ENCODE measurements at places on chromosomes 4 and X. TPM values are rescaled to one million over a fixed set of nuclear protein-coding genes. Genes with fewer than 3 reads are reported as not detected.

DNA sequence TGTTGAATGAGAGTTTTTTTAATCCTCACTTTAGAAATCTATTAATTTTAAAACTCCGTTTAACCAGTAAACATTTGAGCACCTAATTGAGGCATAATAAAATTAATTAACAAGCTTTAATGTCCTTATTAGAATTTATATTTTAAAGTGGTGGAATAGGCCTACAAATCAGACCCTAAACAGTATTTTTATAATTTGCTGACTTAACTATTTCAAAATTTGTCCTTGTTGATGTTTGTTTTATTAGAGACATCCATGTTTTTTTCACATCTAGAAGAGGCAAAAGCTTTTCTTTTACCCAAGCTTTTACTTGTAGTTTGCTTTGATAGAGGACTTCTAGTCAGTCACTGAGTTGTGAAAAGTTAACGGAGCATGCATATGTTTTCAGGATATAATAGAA is 3.8 kb downstream of the SAP30 start:
- H3K36me3 ChIP-seq = peaks cover 16% of the 10 kb centered on the region
- no peaks in the 10 kb centered on the region for H3K27me3 ChIP-seq
- DNase-seq = no peak
- H3K27ac ChIP-seq = no peak overlapping the region
- no peak overlapping the region for H3K4me3 ChIP-seq

MXD4 gene
- total RNA-seq = 11.7 TPM

HMX1 gene
- not detected for total RNA-seq

- peaks cover 4% of the 10 kb centered on the region for H3K4me1 ChIP-seq
- H3K27me3 ChIP-seq = no peaks in the 10 kb centered on the region
- no peak for DNase-seq
- no peak overlapping the region for H3K4me3 ChIP-seq
- no peak overlapping the region for H3K27ac ChIP-seq
- H3K36me3 ChIP-seq = no peaks in the 10 kb centered on the region
These were observed 62.8 kb downstream of the PPP3CA start for GRCh38 chr4:101284546-101284945.

DNA sequence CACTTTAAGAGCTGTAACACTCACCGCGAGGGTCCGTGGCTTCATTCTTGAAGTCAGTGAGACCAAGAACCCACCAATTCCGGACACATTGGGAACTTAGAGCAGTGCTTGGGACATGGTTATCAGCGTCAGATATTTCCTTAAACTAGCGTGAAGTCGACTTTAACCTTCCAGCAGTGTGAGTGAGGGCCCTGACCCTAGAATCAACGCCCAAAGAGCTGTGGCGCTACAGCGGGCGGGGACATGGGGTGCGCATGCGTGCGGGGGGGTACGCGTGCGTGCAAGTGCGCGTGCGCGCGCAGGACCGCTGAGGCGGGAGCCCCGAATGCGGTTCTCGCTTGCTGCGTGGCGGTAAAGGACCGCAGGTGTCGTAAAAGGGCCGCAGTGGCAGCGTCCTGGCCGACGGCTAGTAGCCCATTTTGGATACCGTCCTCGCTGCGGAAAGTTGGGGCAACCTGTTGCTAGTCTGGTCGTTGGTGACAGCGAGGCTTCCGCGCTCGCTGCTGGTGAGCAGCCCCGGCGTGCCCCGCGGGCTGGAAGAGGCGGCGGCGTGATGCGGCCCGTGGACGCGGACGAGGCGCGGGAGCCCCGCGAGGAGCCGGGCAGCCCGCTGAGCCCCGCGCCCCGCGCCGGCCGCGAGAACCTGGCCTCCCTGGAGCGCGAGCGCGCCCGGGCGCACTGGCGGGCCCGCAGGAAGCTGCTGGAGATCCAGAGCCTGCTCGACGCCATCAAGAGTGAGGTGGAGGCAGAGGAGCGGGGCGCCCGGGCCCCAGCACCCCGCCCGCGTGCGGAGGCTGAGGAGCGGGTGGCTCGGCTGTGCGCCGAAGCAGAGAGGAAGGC is 19.8 kb upstream of the S100P start:
- H3K4me1 ChIP-seq = peaks cover 30% of the 10 kb centered on the region
- peak overlapping the region; percentile 75 for H3K4me3 ChIP-seq
- peaks cover 4% of the 10 kb centered on the region for H3K36me3 ChIP-seq
- no peaks in the 10 kb centered on the region for H3K27me3 ChIP-seq

GRCh38 chr4:71025654-71026053 is 32.2 kb downstream of the DCK start:
- H3K4me3 ChIP-seq = no peak overlapping the region
- H3K36me3 ChIP-seq = peaks cover 37% of the 10 kb centered on the region
- peaks cover 6% of the 10 kb centered on the region for H3K4me1 ChIP-seq
- no peaks in the 10 kb centered on the region for H3K27me3 ChIP-seq
- DNase-seq = no peak
- no peak overlapping the region for H3K27ac ChIP-seq

UBQLN2 gene
- 8.9 TPM for total RNA-seq

DNA sequence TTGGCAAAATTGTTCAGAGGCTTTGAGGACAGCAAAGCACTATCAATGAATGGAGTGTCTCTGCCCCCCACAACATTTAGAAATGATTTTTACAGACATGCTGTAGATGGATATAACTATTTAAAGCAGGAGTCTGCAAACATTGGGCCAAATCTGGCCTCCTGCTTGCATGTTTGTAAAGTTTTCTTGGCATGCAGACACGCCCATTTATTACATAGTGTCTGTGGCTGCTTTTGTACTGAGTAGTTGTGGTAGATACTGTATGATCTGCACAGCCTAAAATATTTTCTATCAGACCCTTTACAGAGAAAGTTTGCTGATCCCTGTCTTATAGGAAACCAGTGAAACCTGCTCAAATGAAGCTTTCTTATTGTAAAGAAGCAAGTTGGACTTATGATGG is 45.5 kb upstream of the PHEX start:
- H3K36me3 ChIP-seq = peaks cover 66% of the 10 kb centered on the region
- H3K4me3 ChIP-seq = no peak overlapping the region
- DNase-seq = no peak

CT45A1 gene
- not detected for total RNA-seq

- H3K27me3 ChIP-seq = no peaks in the 10 kb centered on the region
- H3K4me3 ChIP-seq = peak overlapping the region; percentile 51
- no peak overlapping the region for H3K27ac ChIP-seq
- no peaks in the 10 kb centered on the region for H3K36me3 ChIP-seq
- peak; percentile 17 for DNase-seq
These were observed 716 bp downstream of the FHIP1A start for GRCh38 chr4:151409470-151410313.

- no peaks in the 10 kb centered on the region for H3K36me3 ChIP-seq
- H3K27ac ChIP-seq = no peak overlapping the region
- H3K4me1 ChIP-seq = no peaks in the 10 kb centered on the region
- no peak overlapping the region for H3K4me3 ChIP-seq
- H3K27me3 ChIP-seq = no peaks in the 10 kb centered on the region
These were observed 127.9 kb upstream of the DMD start for GRCh38 chrX:33339219-33339618.

- H3K27ac ChIP-seq = no peak overlapping the region
- no peaks in the 10 kb centered on the region for H3K27me3 ChIP-seq
- no peak overlapping the region for H3K4me3 ChIP-seq
- H3K4me1 ChIP-seq = peaks cover 26% of the 10 kb centered on the region
These were observed 369.6 kb upstream of the SLC7A11 start for GRCh38 chr4:138611721-138612120.

- H3K27ac ChIP-seq = no peak overlapping the region
- DNase-seq = no peak
- H3K4me3 ChIP-seq = no peak overlapping the region
- no peaks in the 10 kb centered on the region for H3K36me3 ChIP-seq
- no peaks in the 10 kb centered on the region for H3K27me3 ChIP-seq
- no peaks in the 10 kb centered on the region for H3K4me1 ChIP-seq
These were observed 746.6 kb upstream of the PABPC4L start for GRCh38 chr4:134948110-134948642.

DMP1 gene
- not detected for total RNA-seq

DNA sequence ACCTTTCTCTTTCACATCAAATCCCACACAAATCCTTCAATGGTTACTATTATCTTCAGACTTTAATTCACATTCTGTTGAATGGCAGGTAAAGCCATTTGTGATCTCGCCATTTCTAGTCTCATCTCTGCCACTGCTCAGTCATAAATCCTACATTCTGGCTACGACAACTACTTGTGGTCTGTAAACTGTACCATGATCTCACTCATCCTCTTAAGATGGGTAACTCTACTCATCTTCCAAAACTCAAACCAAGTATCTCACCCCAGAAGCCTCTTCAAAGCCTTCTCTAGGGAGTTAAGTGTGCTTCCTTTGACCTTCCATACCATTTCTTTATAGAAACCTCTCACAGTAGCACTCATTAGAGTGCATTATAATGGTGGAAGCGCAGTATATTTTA is 101.8 kb downstream of the NEK1 start:
- H3K4me1 ChIP-seq = no peaks in the 10 kb centered on the region
- peaks cover 6% of the 10 kb centered on the region for H3K36me3 ChIP-seq
- H3K27me3 ChIP-seq = no peaks in the 10 kb centered on the region
- H3K4me3 ChIP-seq = no peak overlapping the region
